ENCODE measurements at places on chromosomes 12 and 14.
A peak's percentile ranks its signal among the peaks of the same experiment; 100 is the strongest.

- DNase-seq: no peak
Measured at GRCh38 chr12:68481181-68481941, 129.3 kb upstream of the RAP1B start.

- DNase-seq: no peak
Measured at GRCh38 chr14:70317969-70318634, 41.4 kb downstream of the COX16 start.

DNA sequence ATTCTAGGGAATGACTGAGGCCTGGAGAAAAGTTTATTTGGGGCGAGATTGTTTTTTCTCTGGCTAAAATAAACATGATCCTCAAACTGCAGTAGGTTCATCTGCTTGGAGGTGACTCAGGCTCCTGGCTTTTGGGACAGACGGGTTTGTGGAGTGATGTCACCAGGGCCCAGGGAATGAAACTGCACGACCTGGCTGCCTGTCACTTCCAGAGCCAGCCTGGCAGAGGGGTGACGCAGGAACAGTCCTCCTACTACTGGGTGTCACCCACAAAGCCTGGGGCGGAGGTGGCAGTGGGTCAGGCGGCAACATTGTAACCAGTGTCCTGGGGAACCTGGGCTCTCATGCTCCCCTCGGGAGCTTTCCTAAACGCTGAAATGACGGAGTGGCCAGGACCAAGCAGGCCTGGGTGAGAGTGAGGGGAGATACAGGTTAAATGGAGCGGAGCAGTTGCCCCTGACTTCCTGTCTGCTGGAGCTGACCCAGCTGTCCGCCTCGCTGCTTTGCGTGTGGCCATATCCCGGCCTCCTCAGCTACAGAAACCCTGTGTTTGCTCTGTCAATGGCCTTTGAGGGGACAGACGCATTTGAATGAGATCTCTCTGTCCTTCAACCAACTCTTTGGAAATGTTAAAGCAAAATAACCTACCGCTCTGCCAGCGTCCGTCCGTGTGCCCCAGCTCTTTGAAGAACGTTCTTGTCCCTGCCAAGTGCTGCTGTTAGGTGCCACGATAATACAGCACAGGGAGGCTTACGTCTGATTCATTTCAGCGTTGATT lies 6.5 kb downstream of the HIP1R start:
- no peak for DNase-seq

GRCh38 chr12:104493496-104493895 lies 36.7 kb downstream of the CHST11 start:
- DNase-seq: no peak

DNA sequence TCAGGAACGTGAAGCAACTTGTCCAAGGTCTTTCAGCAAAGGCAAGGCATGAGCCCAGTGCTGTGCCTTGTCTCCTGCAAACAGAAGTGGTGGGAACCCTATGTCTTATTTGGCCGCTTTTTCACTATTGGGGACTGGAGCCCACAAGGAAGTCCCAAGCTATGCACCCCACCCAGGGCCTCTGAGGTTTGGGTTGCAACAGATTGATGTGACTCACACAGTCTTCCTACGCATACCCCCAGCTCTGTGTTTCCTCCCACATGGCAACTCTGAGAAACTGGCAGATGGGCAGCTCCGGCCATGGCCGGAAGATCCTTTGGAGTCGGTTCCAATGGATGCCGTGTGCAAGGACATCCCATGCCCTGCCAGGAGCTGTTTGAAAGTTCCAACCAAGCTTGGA lies 28.3 kb upstream of the CMKLR1 start:
- peak; percentile 53 for DNase-seq

GRCh38 chr14:91328313-91329050 lies 84.0 kb upstream of the GPR68 start:
- DNase-seq: no peak

- no peak for DNase-seq
Measured at GRCh38 chr12:101181776-101182175, 28.3 kb downstream of the SLC5A8 start.

Measured in CD4-positive, alpha-beta T cell treated with Interferon gamma for 1 hour (primary cell).